ENCODE measurements at places on chromosomes 3 and 15.

- DNase-seq: no peak
Observed at GRCh38 chr3:194100856-194101390, 35.0 kb upstream of the HES1 start.

- DNase-seq: no peak
Observed at GRCh38 chr15:49989498-49989897, 129.5 kb downstream of the ATP8B4 start.

GRCh38 chr3:141489203-141489602 is 2.4 kb downstream of the RASA2 start:
- DNase-seq: no peak

GRCh38 chr3:59408047-59408624 is 358.3 kb upstream of the CFAP20DC start:
- DNase-seq: no peak

DNA sequence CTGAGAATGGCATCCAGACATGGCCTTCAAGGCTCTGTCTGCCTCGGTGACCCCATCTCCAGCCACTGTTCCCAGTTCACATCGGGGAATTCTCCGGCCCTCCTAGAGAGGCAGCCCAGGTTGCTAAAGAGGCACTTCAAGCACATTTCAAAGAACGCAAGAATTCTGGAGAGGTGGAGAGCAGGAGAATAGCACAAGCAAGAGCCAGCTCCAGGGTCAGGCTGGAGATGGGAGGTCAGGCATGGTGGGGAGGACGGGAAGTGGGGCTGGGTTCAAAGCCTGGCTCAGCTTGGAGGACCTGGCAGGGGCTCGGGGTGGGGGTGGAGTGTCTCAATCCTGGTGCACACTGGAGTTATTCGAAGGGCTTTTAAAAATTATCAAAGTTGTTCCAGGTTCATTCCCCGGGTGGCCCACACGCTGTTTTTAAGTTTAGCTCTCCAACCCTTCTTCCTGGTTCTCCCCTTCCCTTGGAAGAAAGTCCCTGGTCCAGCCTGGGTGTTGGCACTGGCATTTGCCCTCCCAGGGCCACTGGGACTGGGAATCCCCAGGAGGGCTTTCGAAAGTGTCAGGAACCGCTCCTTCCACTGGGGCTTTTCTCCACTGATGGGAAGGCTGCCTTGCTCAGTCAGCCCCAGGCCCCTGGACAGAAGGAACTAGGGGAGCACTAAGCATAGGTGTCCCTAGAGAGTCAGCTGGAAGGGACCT is 35.8 kb downstream of the ZNF710 start:
- DNase-seq: no peak

DNA sequence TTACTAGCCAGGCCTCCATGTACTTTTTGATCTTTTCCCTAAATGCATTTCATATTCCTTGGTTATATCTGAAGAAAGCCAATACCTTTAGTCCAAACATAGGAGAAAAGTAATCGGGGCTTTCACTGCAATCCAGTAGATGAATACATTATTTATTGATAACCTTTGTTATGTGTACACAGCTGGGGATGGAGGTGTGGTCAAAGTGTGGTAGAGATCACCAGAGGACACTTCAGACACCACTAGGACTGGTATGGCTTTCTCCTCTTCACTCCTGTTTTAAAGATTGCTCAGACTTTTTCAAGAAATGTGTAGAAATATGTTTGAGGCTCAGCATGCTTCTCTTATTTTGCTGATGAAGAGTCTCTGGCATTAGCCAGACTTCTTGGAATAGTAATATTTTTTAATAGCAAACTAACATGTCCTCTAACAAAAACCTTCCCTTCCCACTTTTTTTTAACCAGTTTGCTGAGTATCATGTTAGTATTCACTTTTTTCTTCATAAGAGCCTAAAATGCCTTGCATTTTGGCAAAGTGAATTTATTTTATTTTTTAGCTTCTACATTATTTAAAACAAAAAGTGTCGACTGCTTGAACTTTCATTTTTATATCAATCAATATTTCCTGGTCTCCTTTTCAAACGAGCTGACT is 65.6 kb upstream of the MBNL1 start:
- no peak for DNase-seq

DNA sequence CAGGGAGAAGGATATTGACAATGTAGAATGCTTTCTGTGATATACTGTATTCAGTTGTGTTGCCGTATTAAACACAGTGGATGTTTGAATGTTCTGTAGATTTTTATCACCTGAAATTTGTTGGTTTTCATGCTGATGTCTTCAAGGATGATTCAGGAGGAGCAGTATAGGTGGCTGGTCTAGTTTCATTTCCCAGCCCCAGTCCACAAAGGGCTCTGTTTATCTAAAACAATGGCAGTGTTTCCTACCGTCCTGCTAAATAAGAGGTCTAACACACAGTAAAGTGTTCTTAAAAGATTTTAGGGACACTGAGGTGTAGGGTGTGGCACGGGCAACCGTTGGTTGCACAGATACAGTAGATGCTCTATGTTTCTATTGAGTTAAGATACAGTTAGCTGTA is 26.0 kb downstream of the NEO1 start:
- no peak for DNase-seq

DNA sequence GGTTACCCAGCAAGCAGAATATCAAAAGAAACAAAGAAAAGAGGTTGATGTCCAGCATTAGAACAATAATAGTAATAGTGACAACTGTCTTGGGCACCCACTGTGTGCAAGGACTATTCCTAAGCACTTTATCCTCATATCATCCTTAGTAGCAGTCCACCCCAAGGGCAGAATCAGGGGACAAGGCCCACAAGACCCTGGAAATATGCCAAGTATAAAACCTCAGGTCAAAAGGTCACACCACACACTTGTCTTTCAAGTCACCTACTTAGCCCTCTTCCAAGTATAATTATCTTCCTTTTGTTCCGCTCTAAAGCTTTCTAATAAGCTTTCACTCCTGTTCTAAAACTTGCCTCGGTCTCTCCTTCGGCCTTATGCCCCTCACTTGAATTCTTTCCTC is 124.0 kb upstream of the STT3B start:
- DNase-seq: no peak

DNA sequence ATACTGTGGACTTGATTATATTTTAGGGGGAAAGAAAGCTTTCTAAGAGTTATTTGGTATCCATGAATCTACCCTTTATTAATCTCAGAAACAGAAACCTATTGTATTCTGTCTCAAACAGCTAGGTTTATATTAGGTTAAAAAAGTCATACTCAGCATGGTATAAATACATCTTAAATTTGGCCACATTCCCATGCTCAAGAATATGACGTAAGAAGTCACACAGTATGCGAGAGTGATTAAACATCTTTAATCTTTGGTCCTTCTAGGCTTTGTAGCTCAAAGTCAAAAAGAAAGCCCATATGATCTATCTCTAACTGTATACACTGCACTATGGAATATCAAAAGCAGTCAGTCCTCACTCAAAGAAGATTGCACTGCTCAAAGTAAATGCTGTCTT is 131.4 kb downstream of the EPHA3 start:
- DNase-seq: no peak

GRCh38 chr3:192408647-192409200 is 318.6 kb downstream of the FGF12 start:
- DNase-seq: no peak

GRCh38 chr3:61381745-61382392 is 130.6 kb upstream of the FHIT start:
- DNase-seq: no peak

GRCh38 chr3:123286308-123287023 is 84.7 kb downstream of the SEC22A start:
- no peak for DNase-seq

GRCh38 chr3:122681284-122681973 is 790 bp downstream of the PARP14 start:
- DNase-seq: no peak

DNA sequence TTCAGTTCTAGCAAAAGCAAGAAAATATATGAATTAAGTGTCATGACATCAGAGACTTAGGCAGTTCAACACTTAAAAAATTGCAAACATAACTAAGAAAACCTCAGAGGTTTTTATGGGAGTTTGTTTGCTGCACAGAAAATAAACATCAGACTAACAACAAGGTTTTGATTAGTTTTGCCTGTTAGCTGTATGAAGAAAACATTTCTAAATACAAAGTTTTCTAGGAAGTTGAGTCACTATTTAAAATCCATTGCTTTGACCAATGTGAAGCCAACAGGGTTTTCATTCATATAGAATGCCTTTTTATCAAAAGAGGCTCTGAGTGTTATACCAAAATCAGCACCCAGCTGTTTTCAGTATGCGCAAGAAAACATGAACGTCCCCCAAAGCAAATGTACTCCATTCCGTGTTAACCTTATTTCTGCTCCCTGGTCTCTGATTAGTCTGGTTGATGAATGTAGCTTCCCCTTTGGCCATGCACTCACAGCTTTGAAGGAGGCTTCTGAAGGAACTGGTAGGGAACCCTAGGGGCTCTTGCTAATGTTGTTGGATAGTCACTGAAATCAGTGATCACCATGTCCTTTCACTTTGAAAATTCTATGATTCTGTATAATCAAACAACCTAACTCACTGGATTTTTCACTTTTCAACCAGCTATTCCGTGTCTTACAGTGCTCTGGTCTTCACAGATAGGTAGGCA is 89.6 kb upstream of the TSEN2 start:
- no peak for DNase-seq

DNA sequence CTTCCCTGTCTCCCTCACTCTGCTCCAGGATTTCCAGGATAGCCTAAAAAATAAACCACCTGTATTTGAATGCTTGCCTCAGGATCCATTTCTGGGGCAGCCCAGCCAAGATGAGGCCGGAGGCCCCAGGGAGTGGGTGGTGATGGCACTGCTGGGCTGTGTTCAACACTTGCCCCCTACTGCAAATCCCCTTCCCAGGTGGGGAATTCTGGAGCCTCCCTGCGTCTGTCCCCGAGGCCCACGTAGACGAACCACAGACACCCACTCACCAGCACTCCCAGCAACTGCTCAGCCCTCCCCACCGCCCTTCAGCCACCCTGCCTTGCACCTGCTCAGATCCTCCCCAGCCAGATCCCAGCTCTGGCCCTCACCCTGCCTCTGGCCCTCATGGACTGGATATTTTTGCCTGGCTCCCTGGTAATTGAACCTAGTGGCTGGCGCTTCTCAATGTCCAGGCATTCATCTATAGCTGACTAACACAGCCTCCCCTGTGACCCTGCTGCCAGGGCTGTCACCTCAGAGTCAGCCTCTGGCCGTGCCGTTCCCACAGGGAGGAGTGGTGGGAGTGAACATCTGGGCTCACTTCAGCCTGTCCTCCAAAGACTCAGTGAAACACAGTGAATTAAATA is 17.1 kb upstream of the EPB42 start:
- DNase-seq: no peak

- no peak for DNase-seq
Observed at GRCh38 chr3:175270198-175270837, 411.2 kb downstream of the NAALADL2 start.

DNA sequence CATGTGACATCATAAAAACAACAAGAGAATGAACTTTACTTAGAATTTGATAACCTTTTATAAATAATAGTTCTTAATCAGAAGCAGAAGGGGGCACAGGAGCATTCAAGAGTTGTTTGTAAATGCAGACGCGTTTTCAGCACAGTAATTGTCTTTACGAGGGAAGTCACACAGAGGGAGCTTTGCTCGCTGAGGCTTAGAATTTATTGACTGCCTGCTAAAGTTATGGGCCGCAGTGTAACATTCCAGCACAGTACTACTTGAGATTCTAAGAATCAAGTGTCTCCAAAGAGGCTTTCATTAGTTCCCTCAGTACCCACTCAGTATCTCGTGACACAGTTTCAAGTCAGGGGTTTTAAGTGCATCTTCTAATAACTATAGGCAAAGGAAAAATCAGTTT is 288.7 kb downstream of the NR2F2 start:
- DNase-seq: no peak

GRCh38 chr15:25053000-25053815 is 98.4 kb downstream of the SNRPN start:
- DNase-seq: no peak

DNA sequence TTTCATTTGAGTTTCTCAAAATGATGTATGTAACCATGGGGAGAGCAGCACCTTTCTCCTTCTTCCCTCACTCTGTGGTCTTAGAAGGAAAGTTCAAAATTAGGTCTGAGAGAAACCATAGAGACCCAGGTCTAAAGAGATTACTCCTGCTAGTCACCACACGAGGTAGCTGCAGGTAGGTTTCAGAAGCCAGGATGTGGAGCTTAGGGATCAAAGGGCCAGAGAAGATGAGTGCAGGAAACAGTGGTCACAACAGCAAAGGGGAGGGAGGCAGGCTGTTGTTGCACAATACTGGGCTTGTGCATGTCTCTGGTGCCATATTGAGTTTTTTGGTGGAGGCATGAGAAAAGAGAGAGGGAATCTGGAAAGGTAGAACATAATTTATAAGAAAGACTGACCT is 583.6 kb downstream of the AGBL1 start:
- no peak for DNase-seq

DNA sequence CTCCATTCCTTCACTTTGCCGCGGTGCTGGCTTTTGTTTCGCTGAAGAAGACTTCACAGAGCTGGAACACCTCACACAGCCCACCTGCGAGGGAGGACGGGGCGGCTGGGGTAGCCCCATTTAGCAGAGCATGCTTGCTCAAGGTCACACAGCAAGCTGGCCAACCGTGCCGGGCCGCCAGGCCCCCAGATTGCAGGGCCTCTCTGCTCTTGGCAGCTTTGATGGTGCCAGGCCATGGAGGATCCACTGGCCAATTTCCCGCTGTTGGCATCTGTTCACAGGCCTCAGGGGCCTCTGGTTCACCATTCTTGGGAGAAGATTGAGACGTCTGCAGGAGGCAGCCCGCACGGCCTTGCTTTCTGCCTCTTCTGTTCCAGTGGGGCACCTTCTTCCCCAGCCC is 77.9 kb upstream of the LINGO1 start:
- DNase-seq: no peak

GRCh38 chr3:125683067-125683829 is 88.0 kb upstream of the OSBPL11 start:
- DNase-seq: no peak

- DNase-seq: no peak
Observed at GRCh38 chr15:69232765-69233164, 65.9 kb upstream of the PAQR5 start.

- no peak for DNase-seq
Observed at GRCh38 chr3:13901935-13902584, 22.2 kb upstream of the WNT7A start.

- no peak for DNase-seq
Observed at GRCh38 chr3:5057272-5057671, 64.8 kb upstream of the ARL8B start.

DNA sequence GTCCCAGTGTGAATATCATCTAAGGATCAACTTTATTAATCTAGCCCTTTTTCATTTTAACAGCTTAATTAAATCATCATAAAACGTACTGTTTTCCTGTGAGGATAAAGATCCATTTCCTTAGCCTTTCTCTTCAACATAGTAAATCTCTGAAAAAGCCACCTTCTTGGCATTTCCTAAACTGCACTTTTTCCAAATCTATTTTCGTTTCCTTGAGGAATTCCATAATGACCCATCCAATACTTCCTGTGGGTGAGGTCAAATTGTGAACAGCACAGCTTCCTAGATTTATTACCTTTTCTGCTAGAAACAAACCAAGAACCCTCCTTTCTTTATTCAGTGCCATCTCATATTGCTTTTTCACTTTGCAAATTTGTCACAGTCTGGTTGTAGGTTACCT is 129.4 kb upstream of the CNTN4 start:
- DNase-seq: no peak
